Stimulated activated CD8-positive, alpha-beta memory T cell treated with anti-CD3 and anti-CD28 coated beads, Interleukin-7, amount 100 ng/mL, for 1 hour (primary cell): ENCODE measurements at places on chromosomes 2 and 18.

GRCh38 chr2:32617599-32618189 lies 10.2 kb upstream of the TTC27 start:
- DNase-seq = no peak

GRCh38 chr2:177058747-177059146 lies 153.8 kb upstream of the HNRNPA3 start:
- DNase-seq = no peak

GRCh38 chr2:198097630-198098029 lies 293.2 kb downstream of the PLCL1 start:
- no peak for DNase-seq

GRCh38 chr2:8477552-8478470 lies 204.0 kb upstream of the ID2 start:
- DNase-seq = no peak

- no peak for DNase-seq
Measured at GRCh38 chr2:1673160-1673944, 71.0 kb downstream of the PXDN start.

GRCh38 chr2:46298272-46298521 lies 990 bp downstream of the EPAS1 start:
- DNase-seq = no peak

DNA sequence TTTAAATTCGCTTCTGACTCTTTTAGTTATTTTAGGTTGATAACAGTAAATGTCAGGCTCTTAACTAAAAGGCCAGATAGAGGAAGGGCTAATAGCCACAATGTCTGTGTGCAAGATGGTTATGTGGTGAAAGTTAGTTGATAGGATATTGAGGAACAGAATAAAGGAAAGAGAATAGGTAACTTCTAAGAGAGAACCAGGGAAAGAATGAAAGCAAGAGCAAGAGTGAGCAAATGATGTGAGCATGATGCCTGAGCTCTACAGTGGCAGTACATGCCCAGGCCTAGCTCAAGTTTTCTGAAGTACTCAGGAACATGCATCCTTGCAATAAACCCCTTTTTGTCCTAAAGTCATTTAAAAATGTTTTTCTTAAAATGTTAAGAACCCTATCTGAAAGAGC lies 12.5 kb upstream of the TFPI start:
- no peak for DNase-seq

GRCh38 chr18:54671291-54671881 lies 80.3 kb downstream of the DYNAP start:
- DNase-seq = no peak

DNA sequence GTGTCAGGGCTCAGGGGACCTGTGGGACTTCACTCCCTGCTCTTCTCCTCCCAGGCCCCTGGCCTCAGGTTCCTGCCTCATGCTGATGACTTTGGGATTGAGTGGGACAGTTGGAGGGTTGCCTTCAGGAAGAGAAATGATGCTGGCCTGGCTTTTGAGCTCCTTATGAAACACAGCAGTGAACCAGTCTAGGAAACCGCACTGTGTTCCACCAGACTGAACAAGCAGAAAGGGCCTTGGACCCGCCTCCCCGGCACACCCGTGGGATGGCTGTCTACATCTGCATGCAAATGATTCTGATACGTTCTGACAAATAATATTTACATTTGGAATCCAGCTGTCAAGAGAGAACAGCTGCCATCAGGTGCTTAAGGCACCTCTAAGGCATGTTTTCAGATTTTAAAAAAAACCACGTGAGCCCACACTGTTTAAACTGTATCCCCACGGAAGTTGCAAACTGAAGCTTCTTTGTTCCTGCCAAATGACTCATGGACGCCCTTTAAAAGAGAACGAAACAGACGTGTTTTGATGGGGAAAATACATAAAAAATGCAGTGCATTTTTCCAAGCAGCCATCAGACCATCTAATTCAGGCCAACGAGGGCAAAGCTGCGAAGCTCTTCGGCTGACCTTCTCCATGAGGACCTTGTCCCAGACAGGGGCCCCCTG lies 27.6 kb upstream of the ASAP2 start:
- no peak for DNase-seq

DNA sequence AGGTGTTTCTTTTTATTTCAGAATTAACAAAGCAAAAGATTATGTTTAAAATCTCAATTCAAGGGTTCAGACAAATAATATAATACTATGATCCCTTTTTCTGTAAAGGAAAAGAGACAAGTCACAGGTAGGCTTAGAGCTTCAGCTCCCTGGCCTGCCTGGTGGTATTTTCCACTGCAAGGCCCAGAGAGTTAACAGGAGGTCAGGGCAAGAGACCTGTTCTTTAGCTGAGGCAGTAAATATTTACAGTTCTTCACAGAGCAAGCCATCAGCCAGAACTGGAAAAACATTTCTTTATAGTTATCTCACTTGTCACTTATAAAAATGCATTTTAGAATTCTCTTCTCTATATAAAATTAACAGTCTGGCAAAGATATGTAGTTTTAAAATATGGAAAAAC lies 70.1 kb downstream of the EPG5 start:
- no peak for DNase-seq

DNA sequence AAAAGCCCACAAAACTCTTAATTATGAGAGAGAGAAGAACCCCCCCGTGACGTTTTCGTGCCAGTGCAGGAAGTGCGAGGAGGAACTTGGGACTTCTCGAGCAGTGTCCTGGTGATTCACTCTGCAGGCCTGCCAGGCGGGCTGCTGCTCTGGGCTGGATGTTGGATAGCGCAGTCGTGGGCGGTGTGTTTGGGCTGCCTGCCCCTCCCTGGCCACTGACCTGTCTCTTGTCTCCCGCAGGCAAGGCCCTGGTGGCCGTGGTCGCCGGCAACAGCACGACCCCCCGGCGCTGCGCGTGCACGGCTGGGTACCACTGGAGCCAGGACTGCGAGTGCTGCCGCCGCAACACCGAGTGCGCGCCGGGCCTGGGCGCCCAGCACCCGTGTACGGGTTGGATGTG lies 29.0 kb downstream of the TNFRSF11A start:
- no peak for DNase-seq

DNA sequence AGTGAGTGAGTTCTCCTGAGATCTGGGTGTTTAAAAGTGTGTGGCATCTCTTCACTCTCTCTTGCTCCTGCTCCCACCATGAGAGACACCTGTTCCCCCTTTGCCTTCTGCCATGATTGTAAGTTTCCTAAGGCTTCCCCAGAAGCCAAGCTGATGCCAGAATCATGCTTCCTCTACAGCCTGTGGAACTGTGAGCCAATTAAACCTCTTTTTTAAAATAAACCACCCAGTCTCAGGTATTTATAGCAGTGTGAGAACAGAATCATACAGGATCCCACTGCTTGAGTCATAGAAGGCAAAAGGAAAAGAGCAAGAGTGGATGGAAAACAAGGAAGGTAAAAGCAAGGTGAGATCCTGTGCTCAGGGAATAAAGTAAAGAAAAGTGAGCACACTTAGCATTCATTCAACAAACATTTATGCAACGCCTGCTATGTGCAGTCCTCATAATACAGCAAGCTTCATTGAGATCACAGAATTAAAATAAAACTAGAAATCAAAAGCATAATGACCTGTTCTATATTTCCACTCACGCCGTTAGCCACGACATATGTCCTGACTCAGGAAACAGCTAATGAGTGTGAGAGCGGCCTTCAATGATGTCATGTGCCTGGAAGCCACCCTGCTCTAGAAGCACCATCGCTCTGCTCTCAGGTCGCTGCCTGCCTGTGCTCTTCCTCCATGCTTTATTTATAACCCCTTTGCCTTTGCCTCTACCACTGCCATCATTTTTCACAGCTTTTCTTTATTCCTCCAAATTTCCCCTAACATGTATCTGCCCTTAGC lies 11.3 kb upstream of the COPS8 start:
- no peak for DNase-seq

- DNase-seq = no peak
Measured at GRCh38 chr2:45370369-45370768, 240.7 kb downstream of the SRBD1 start.

- DNase-seq = no peak
Measured at GRCh38 chr18:32157580-32157979, 32.3 kb upstream of the MEP1B start.

- DNase-seq = no peak
Measured at GRCh38 chr2:1588051-1588977, 156.0 kb downstream of the PXDN start.

- no peak for DNase-seq
Measured at GRCh38 chr2:37987098-37987775, 62.1 kb downstream of the RMDN2 start.

GRCh38 chr2:177535958-177536504 lies 143.5 kb downstream of the AGPS start:
- no peak for DNase-seq

- DNase-seq = no peak
Measured at GRCh38 chr2:10222-10875, 36.0 kb downstream of the FAM110C start.
